ENCODE measurements at places on chromosomes 4 and X. TPM values are rescaled to one million over a fixed set of nuclear protein-coding genes. Genes with fewer than 3 reads are reported as not detected.

DNA sequence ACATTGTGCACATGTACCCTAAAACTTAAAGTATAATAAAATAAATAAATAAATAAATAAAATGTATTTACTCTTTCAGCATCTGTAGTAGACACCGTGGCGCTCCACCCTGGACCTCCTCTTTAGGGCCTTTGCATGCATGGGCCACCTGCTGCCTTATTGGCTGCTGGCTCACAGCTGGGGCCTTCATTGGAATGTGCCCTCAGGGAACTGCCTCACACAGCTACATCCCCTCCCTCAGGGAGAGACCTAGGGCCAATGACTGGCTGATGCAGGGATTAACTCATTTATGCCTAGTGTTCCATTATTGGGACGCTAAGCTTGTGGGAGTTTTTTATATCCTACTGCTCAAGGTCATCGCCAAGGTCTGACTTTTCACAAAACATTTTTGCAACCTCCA lies 302.9 kb upstream of the FTHL17 start:
- no peak for DNase-seq

DNA sequence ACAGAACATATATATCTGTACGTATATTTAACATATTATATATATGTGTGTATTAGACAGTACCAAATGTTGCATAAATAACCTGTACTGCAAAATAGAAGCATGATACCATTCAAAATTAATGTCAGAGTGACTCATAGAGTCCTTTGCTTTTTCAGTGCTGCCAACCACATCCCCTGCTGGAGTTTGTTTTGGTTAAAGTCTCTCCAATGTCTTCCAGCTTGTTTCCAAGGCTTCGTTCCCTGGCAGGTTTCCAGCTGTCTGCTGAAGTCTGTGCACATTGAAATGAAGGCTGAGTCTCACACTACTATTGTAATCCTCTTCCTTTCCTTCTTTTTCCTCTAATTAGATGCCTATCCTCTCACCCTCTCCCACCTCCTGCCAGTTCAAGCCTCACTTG lies 14.9 kb downstream of the NRK start:
- DNase-seq = peak; percentile 76

- no peak for DNase-seq
Observed at GRCh38 chr4:140103676-140104075, 50.3 kb downstream of the MAML3 start.

Gene CSAG3
- not detected for total RNA-seq

Gene GPRIN3
- 14.9 TPM for total RNA-seq

Data from stomach (tissue), 19 donors.